Fibroblast of skin of right biceps (primary cell): ENCODE measurements at places on chromosomes 13 and 19.
A peak's percentile ranks its signal among the peaks of the same experiment; 100 is the strongest.

- DNase-seq = peak; percentile 92
Measured at GRCh38 chr13:47673009-47673850, 327.8 kb downstream of the SUCLA2 start.

DNA sequence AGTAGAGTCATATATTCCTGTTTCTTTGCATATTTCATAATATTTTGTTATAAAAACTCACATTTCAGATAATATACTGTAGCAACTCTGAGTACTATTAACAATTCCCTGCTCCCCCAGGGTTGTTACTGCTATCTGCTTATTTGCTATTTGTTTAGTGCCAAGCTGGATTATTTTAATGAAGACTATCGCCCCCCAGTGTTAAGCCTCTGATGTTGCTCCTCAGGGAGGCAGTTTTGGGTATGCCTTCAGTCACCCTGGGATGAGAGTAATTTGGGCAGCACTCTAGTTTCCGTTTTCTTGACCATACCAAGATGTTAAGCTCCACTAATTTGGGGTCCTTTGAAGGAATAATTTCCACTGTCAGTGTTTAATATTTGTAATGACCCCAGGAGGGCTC lies 46.0 kb downstream of the MICU2 start:
- peak; percentile 12 for DNase-seq

GRCh38 chr13:48224701-48225100 lies 8.3 kb upstream of the ITM2B start:
- no peak for DNase-seq

DNA sequence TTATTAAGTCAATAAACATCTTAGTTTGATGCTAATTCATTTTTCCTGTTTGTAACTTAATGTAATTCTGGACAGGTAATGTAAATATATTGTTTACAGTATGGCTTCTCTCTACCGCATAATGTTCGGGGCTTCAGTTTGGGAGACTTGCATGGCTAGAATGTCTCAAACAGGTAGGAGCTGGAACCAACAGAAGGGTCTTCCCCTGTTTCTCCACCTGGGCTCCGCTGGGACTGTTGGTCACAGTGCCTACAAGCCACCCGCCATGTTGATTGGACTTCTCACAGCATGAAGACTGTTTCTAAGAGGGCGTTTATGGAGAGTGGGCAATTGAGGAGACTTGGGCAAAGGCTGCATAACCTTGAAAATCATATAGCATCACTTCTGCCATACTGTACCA lies 148.6 kb downstream of the UFM1 start:
- no peak for DNase-seq

DNA sequence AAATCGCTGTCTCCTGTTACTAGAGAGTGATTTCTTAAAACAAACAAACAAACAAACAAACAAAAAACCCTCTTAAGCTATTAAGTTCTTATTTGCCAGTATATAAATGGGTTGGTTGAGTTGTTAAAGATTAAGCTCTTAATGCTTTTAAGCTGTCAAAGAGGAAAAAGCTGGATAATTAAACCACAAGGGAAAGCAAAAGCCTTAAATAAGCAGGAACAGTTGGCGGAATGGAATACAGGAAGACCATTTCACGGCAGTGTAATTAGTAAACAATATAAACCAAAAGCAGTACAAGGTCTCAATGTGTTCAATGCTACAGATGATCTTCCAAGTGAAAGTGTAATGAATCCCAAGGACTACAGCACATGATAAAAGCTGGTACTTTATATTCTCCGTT lies 32.2 kb upstream of the GGACT start:
- no peak for DNase-seq

GRCh38 chr13:32150239-32150638 lies 118.7 kb downstream of the FRY start:
- DNase-seq = no peak

GRCh38 chr19:7559102-7559501 lies 23.6 kb downstream of the PNPLA6 start:
- DNase-seq = peak; percentile 9
